ENCODE measurements at places on chromosomes 2 and 18.

GRCh38 chr2:197198890-197199289, 111.7 kb downstream of the ANKRD44 start:
- no peak for DNase-seq

- DNase-seq, result peak; percentile 48
These were observed 8.3 kb downstream of the SLC4A5 start for GRCh38 chr2:74334931-74335333.

DNA sequence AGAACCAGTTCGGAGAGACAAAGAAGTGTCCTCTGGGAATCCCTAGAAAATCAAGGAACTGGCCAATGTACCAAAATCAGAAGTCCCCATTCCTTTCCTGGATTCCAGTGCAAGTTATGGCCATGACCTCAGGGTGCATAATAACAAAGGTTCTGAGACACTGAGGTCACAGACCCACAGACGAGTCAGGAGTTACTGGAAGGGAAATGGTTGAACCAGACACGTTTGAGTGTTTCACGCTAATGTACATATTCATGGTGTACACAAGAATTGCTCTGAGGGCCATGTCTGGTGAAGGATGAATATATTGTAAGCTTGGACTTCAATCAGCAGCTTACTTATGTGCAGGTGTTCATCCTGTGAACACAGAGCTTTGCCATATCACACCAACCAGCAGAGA, 58.6 kb upstream of the KLHL29 start:
- DNase-seq, result no peak

DNA sequence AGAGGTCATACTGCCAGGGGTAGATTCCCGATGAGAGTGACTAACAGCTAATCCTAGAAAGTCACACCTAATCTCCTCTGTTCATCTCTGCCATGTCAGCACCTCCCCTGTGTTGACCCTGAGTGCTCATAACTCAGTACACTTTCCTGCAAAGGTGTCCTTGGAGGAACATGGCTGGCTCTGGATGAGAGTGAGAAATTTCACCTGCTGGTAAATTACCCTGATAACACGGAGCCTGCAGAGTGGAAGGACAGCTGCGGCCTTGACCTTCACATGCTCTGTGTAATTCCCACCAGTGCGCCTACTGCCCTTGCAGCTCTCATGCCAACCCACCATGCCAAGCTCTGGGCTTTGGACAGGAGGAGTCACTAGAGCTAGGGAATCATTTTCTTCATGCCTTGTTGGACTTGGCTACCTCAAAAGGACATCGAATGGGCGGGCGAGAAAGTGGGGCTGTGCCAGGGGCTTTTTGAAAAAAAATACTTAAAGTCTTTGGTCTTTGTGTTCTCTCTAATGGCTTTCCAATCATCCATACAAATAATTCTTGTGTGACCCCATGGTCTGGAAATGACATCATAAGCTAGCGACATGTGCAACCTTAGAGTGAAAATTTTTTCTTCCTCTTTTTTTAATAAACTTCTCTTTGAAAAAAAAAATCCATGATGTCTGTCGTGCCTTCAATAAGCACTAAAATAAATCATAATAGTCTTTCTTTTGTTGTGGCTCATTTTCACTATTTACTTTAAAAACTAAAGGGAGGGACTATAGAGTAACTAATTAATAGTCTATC, 319.9 kb downstream of the MYCN start:
- no peak for DNase-seq

GRCh38 chr2:96800061-96801004, 15.7 kb upstream of the CNNM3 start:
- DNase-seq, result no peak

- DNase-seq, result no peak
These were observed 221.5 kb upstream of the SMAD7 start for GRCh38 chr18:49172246-49172645.

GRCh38 chr2:148023861-148024260, 3.0 kb downstream of the MBD5 start:
- DNase-seq, result no peak

DNA sequence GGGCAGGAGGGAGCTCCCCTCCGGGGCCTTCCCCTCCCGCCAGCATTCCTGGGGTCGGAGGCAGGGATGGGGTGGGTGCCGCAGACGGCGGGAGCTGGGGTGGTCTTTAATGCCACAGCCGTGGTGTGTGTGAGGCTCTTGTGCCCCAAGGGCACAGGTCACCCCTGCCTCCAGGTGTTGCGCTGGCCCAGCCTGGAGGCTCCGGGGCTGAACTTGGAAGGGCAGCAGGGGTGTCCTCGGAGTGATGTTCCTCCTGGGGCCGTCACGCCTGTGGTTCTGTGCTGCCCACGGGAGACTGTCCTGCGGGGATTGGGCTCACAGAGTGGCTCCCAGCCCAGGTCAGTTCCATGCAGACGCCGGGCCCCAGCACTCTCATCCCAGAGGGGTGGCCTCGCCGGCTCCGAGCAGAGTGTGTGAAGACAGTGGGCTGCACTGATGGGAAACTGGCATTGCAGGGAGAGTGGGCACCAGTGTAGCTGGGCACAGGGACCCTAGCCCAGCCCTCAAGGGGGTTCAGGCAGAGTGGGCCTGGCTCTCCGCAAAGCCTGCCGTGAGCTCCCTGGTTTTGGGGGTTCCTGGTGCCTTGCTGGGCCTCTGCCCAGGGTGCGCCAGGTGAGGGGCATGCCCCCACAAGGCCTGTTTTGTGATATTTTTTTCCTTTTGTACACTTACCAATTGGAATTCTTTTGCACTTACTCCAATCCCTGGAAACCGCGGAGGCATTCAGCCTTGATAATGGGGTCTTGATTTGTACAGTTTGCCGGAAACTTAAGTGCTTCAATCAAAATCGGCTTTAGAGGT, 56.7 kb downstream of the NFATC1 start:
- DNase-seq, result no peak

- DNase-seq, result no peak
These were observed 265.5 kb downstream of the PTH2R start for GRCh38 chr2:208671886-208672680.

- no peak for DNase-seq
These were observed 1420.3 kb upstream of the PIK3C3 start for GRCh38 chr18:40534723-40535122.

- no peak for DNase-seq
These were observed 166.8 kb downstream of the BCL2 start for GRCh38 chr18:63152791-63153190.

GRCh38 chr2:113840518-113840917, 49.4 kb upstream of the ACTR3 start:
- DNase-seq, result no peak

GRCh38 chr2:30026091-30027055, 105.0 kb upstream of the ALK start:
- peak; percentile 5 for DNase-seq

- DNase-seq, result no peak
These were observed 404.9 kb downstream of the CPS1 start for GRCh38 chr2:210961249-210961648.

DNA sequence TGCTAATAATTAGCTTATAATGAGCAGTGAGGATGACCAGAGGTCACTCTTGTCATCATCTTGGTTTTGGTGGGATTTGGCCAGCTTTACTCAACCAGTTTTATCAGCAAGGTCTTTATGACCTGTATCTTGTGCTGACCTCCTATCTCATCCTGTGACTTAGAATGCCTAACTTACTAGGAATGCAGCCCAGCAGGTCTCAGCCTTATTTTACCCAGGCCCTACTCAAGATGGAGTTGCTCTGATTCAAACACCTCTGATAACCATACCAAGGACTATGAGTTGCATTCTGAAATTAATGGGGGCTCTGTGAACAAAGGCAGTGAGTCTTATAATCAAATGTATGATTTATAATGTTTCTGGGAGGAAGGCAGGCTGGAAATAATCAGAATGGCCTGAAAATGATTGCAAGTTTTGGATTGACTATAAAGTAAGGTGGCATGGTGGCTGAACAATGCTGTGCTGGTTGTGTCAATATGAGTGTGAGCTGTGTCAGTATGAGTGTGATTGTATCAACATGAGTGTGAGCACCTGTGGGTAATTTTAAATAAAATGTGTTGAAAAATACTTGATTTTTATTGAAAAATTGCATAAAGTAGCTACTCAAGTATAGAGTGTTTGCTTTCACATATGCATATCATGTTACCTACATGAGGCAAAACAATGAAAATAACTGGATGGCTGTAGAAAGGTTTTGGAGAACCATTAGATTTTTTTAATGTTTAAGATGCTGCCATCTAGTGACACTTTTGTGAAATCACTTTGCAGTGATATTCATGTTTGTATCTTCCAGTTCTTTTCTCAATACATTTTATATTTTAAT, 103.0 kb downstream of the KYNU start:
- DNase-seq, result no peak

DNA sequence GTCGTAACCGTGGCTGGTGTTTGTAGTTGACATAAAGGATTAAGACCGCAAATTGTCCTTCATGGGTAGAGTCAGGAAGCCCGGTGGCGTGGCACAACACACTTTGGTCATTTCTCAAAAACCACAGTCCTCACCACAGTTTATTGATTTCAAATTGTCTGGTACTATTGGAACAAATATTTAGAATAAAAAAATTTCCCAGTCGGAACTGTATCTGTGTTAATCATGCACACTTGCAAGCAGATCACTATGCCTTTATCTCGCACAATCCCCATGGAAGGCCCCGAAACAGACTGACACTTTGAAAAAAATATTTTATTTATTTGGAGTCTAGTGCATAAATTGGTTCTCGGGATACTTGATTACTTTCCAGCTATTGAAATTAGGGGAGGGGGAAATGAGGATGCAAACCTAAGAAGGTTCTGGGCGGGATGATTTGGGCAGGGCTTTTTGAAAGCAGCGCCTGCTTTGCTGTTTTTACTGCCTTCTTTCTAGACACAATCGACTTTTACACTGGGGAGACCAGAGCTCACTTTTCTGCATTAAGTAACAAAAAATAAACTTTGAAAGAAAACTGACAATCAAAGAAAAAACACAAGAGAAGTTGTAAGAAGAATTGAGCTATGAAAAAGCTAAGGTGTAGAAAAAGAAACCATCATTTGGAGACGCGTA, 15.4 kb upstream of the HOXD1 start:
- no peak for DNase-seq

DNA sequence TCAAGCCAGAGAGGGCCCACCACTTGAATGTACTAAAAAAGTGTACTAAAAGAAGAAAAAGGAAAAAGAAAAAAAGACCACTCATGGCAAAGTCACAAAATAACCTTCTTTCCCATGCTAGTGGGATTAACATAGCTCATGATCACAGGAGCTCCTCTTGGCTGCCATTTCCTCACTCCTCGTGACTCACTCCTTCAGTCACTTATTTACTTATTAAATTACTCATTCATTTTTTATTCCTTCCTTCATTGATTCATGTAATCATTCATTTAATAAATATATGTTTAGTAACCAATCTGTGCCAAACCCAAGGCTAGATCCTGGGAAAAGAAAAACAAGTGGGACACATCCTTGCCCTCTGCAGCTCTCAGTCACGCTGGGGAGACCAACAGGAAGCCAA, 300.5 kb downstream of the INSIG2 start:
- DNase-seq, result peak; percentile 19

DNA sequence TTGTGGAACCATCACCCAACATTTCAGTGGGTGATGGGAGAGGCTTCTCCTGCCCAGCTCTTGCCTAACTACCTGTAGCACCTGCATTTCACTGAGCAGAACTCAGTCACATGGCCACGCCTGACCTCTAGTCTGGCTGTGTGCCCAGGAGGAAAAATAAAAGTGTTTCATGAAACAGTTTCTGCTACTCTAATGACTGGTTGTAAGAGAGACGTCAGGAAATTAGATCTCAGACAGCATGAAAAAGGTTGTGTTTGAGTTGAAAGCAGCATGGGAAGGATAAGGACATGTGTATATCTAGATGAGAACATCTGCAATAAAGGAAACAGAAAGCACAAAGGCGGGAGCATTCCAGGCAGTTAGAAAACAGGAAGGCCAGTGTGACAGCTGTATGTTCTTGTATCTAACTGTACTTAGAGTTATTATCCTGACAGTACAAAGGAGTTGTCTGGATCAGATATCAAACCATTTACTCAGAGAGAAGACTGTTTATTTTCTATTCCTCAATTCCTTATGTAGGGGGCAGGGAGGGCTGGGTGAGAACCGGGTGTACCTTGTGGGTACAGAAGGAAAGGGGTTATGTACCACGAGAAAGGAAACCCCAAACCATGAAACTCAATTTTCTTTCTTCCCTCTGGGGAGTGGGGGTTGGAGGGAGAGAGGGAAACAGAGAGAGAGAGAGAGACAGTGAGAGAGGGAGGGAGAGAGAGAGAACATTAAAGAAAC, 307.4 kb upstream of the VWC2L start:
- no peak for DNase-seq

GRCh38 chr2:199997296-199997695, 41.9 kb downstream of the MAIP1 start:
- DNase-seq, result no peak

GRCh38 chr2:18800240-18800971, 211.0 kb upstream of the NT5C1B start:
- DNase-seq, result no peak

DNA sequence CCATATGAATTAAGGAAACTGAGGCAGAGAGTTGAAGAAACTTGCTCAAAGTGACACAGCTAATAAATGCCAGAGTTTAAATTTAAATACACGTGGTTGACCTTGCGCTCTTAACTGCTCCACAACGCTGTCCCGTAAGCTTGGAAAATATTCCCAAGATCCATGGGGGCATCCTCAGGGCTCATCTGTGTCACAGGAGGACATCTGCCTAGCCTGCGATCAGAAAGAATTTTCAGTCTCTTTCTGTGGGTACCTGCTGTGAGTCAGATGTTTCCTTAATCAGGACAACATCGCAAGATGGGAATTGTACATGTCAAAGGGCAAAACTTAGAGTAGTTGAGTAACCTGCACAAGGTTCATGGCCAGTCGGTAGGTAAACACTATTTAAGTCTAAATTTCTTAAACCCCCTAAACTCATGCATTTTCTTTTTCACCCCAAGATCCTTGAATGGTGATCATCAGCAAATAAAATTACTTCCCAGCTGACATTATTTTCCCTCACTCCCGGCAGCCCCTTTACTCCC, 1.4 kb downstream of the CMPK2 start:
- DNase-seq, result no peak

DNA sequence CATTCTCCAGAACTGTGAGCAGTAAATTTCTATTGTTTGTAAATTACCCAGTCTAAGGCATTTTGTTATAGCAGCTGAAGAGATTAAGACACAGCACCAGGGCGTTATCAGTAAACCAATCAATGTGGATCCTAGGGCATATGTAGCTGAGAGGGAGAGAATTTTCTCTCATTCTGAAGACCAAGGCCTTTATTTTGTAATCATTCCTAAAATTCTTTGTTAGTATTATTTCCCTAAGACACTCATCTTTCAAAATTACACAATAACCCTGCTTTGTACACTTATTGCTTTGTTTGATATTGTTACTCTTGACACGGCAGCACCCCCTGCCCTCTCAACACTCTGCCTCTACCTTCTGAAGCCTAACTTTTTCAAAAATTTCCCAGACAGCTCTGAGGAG, 419.1 kb downstream of the SLC4A3 start:
- DNase-seq, result no peak
